ENCODE measurements at places on chromosomes 5 and 9.

- DNase-seq: no peak
Measured at GRCh38 chr5:52754051-52754450, 33.7 kb upstream of the ITGA1 start.

- DNase-seq: peak; percentile 8
Measured at GRCh38 chr5:24899180-24899579, 254.4 kb upstream of the CDH10 start.

DNA sequence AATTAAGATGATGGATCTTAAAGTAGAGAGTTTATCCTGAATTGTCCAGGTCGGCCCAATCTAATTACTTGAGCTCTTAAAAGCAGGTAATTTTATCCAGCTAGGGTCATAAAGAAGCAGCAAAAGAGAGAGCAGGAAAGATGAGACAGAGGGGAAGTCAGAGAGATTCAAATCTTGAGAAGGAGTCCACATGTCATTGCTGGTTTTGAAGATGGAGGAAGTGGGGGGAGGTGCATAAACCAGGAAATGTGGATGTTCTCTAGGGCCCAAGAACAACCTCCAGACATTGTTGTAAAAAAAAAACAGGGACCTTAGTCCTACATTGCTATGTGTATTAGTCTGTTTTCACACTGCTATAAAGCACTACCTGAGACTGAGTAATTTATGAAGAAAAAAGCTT lies 66.4 kb downstream of the SLCO4C1 start:
- DNase-seq: peak; percentile 15

DNA sequence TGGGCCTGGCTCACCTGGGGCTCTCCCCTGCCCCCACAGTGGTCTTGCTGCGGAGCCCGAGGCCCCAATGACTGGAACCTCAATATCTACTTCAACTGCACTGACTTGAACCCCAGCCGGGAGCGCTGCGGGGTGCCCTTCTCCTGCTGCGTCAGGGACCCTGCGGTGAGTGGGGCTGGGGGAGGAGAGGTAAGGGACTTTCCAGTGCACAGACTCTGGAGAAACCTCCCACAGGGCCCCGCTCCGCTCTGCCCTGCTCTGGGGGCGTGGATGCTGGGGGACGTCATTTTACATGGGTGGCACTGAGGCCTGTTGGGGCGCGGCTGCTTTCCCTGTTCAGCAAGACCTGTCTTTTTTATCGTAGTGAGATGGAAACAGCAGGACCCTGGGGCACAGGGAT lies 7.6 kb downstream of the TSPAN17 start:
- DNase-seq: no peak

GRCh38 chr5:147616421-147616820 lies 106.6 kb upstream of the DPYSL3 start:
- no peak for DNase-seq

DNA sequence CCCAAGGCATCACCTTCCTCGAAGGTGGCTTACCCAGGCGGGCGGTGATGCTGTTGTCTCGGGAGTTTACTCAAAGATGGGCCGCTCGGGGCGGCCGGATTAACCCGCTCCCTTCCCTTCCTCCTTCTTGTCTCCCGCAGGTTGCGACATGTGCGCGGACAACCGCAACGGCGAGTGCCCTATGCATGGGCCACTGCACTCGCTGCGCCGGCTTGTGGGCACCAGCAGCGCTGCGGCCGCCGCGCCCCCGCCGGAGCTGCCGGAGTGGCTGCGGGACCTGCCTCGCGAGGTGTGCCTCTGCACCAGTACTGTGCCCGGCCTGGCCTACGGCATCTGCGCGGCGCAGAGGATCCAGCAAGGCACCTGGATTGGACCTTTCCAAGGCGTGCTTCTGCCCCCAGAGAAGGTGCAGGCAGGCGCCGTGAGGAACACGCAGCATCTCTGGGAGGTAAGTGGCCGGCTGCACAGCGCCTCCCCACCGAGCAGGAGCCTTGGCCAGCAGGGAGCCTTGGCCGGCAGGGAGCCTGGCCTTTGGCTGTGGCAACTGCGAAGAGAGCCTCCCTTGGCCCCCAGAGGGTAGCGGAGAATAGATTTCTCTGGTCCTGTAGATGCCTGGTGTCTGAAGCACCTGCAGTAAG lies 10.6 kb downstream of the PRDM6 start:
- no peak for DNase-seq

DNA sequence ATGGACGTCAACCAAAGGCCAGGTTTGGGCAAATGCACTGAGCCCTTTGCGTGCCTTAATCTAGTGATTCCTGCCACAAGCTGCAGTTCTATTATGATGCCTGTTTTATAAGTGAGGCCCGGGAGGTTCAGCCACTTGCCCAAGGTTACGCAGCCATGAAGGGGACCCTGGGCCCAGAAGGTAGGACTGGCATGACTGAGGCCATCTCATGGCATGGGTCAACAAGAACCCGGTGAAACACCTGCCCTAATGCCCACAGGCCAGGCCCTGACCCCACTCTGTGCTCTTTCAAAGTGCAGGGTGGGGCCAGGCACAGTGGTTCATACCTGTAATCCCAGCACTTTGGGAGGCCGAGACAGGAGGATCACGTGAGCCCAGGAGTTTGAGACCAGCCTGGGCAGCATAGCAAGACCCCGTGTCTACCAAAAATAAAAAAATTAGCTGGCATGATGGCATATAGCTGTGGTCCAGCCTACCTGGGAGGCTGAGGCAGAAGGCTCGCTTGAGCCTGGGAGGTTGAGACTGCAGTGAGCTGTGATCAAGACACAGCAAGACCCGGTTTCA lies 8.6 kb downstream of the NINJ1 start:
- no peak for DNase-seq

GRCh38 chr5:174612686-174613085 lies 111.7 kb upstream of the MSX2 start:
- DNase-seq: no peak

GRCh38 chr5:35852084-35852734 lies 4.5 kb upstream of the IL7R start:
- DNase-seq: no peak

- DNase-seq: peak; percentile 69
Measured at GRCh38 chr9:37146410-37146809, 26.0 kb downstream of the ZCCHC7 start.

DNA sequence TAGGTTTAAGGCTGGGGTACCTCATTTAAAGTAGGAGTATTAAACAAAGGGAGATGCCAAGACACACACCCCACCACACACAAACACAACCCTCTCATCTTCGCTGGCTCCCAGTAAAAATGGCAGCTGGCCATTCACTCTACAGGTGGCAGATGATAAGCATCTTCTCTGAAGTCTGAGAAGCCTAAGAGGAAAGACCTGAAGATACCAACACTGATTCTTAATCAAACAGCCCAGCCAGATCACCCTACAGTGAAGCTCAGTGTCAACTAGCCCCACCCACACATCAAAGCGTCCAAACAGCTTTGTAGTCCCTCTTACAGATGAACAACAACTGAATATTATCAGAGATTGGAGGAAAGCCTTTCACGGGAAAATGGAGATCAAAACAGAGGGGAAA lies 59.5 kb downstream of the SPOCK1 start:
- peak; percentile 18 for DNase-seq

DNA sequence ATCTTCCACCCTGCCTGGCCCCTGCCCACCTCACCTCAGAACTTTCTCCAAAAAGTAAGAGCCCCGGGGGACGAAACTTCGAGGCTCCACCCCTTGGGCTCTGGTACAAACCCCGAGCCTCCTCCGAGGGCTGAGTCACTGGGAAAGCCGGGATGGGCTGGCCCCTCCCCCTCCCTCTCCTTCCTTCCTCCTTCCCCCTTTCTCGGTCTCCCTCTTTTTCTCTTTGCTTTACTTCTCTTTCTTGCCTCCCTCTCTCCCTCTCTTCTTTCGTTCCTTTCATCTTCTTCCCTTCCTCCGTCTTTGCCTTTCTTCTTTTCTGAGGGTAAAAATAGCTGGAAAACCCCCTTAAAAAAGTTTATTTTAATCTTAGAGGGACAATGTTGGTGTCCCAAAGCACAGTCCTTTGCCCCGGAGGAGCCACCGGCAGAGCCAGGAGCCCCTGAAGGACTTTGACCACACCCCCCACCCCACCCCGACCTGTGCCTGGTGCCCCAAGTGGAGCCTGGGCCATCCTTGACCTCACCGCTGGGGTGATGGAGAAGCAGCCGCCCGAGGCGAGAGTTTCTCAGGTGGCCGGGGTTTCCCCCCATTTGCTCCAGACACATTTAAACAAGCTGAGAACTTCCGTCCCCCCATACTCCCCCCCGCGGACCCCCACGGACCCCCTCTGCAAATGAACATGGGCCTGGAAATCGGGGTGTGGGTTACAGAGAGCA lies 5.7 kb upstream of the NOTCH1 start:
- DNase-seq: no peak

DNA sequence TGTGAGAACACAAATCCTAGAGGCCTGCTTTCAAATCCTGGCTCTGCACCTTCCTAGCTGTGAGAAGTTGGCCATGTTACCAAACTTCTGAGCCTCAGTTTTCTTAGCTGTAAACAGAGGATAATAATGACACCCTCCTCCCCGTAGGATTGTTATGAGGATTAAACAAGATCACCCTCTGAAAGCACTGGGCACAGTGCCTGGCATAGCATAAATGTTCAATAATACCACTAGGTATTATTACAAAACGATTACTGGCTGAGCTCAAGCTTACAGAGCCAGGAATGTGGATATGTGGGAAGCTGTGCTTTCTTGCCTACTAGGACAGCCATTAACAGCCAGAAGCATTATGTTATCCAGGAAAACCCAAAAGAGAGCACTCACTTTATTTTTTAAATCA lies 30.8 kb upstream of the POU4F3 start:
- no peak for DNase-seq

- no peak for DNase-seq
Measured at GRCh38 chr9:14650596-14650995, 42.6 kb downstream of the ZDHHC21 start.

- no peak for DNase-seq
Measured at GRCh38 chr5:180077594-180078284, 6.2 kb upstream of the RNF130 start.

GRCh38 chr5:143701493-143701892 lies 110.5 kb upstream of the HMHB1 start:
- DNase-seq: no peak

DNA sequence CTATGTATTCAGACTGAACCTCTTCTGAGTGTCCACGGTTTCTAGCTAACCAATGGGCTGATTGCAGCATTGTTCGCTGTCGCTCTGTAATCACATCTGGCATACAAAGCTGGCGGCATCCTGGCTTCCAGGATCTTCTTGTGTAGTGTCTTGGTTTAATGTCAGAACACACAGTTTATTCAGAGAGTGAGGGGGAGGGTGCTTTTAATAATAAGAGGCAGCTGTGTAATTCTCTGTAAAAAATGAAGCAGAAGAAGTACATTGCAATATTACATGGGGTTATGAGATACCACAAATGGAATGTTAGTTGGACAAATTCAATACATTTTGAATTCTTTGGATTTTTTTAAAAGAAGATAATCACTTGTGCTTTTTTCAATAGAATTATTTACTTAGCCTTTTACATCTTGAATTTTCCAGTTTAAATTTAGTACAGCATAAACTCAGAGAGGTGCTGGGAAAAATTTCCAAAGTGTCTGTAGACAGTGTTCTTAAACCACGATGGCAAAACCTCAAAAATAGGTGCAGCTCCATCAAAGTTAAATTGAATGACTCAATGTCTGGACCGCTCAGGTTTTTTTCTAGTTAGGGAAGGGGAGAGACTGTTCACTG lies 206.0 kb downstream of the PCSK1 start:
- DNase-seq: no peak

GRCh38 chr5:40315126-40315525 lies 364.6 kb upstream of the PTGER4 start:
- DNase-seq: no peak

DNA sequence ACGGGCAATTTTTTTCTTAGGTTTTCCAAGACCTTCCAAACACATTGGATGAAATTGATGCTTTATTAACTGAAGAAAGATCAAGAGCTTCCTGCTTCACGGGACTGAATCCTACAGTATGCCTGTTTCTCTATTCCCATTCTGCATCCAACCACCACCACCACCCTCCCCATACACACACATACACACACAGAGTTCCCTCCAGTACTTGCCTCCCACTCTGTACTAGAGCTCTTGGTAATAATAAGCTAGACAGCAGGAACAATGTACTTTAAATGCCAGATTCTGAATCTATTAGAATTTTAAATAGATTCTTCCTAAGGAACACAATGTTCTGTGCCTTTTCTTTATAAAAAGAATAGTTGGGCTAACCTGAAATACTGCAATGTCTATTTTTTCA lies 67.4 kb downstream of the KLF9 start:
- no peak for DNase-seq

- DNase-seq: no peak
Measured at GRCh38 chr5:159797261-159797970, 118.9 kb upstream of the ADRA1B start.

GRCh38 chr9:113513536-113513935 lies 50.0 kb downstream of the RGS3 start:
- no peak for DNase-seq

DNA sequence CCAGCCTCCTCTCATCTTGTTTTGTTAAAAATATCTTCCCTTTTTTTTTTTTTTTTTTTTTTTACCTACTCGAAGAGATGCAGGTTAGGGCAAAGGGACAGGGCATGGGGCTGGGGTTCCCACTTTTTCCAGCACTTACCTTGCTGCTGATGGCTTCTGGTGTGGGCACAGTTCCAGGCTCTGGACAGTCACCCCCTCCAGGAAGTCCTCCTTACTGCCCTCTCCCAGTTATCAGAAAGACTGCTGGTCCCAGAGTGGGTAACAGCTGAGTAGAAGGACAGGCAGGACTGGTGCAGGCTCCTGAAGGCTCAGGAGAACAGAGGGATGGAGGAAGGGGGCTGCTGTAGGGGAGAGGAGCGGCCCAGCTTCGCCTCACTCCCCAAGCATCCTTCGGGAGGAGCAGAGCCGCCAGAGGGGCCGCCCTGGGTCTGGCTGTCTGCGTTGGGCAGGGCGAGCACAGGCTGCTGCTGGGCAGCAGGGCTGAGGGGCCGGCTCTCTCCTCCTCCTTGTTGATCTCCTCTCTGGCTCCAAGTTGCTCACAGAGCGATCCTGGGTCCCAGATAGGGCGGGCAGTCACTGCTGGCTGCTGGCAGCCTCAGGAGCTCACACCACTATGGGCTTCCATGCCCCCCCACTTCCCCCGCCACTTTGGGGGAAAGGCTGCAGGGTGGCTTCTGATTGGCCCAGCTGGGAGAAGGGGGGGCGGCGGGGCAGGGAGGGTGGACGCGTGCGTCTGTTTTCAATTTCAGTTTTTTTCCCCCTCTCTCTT lies at the start of gene PDGFRB:
PDGFRB (minus strand) TSS at position 588 of the 769 bp plus-strand sequence. CDS start 18,798 bp downstream, outside the sequence.
- no peak for DNase-seq

GRCh38 chr5:179112469-179113142 lies 52.4 kb downstream of the ZNF354C start:
- no peak for DNase-seq

GRCh38 chr9:108956631-108957026 lies 22.4 kb downstream of the ABITRAM start:
- no peak for DNase-seq

- no peak for DNase-seq
Measured at GRCh38 chr5:130324953-130325671, 420.8 kb downstream of the CHSY3 start.
